Activated CD4-positive, alpha-beta memory T cell treated with anti-CD3 and anti-CD28 coated beads for 36 hours (primary cell): ENCODE measurements at places on chromosomes 7 and 10.

DNA sequence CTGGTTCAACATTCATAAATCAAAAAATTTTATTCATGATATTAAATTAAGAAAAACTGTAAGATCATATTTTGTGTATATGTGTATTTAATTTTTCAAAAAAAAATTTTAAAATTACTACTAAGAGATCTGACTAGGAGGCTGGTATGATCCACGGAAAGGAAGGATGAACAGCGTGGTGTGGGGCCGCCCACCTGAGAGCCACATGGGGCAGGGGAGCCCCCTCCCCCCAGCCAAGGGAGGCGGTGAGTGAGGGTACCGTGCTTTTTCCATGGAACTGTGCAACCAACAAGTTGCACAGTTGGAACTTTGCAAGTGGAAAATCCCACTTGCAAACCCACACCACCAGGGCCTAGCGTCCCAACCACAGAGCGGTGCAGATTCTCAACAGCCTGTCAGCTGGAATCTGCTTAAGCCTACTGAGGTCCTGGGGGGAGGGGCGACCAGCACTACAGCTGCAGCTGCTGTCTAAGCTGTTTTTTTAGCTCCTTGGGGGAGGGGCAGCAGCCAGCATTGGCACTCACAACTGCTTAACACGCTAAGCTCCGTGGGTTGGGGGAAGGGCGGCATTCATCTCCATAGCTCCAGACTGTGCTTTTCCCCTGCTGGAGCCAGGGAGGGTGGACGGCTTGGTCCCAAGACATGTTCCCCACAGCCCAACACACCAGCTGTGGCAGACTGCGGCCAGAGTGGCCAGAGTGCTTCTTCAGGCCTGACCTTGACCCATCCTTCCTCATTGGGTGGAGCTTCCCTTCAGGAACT lies 94.2 kb upstream of the IGFBP3 start:
- no peak for DNase-seq

GRCh38 chr10:95456516-95456915 lies 104.7 kb downstream of the SORBS1 start:
- DNase-seq: no peak

- no peak for DNase-seq
These were observed 547.7 kb upstream of the GALNT17 start for GRCh38 chr7:70583965-70584883.

GRCh38 chr10:114754445-114755320 lies 66.9 kb upstream of the FHIP2A start:
- no peak for DNase-seq
